ENCODE measurements at places on chromosomes 16 and 17.

DNA sequence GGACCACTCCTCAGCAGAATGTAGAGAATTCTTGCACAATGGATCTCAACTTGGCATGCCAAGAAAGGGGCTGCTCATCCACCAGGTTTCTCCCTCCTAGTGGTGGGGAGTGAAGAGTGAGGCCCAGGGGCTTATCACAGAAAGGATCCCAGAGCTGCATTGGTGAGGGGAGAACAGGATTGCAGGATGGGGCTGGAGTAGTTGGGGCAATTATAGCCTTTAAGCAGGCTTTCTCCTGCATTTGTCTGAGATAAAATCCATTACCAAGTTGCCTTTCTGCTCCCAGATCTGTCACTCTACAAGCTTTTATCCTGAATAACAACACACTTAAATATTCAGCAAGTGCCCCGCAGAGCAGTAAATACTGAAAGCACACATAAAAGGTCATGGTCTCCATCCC is 130.8 kb upstream of the CES5A start:
- DNase-seq: no peak

DNA sequence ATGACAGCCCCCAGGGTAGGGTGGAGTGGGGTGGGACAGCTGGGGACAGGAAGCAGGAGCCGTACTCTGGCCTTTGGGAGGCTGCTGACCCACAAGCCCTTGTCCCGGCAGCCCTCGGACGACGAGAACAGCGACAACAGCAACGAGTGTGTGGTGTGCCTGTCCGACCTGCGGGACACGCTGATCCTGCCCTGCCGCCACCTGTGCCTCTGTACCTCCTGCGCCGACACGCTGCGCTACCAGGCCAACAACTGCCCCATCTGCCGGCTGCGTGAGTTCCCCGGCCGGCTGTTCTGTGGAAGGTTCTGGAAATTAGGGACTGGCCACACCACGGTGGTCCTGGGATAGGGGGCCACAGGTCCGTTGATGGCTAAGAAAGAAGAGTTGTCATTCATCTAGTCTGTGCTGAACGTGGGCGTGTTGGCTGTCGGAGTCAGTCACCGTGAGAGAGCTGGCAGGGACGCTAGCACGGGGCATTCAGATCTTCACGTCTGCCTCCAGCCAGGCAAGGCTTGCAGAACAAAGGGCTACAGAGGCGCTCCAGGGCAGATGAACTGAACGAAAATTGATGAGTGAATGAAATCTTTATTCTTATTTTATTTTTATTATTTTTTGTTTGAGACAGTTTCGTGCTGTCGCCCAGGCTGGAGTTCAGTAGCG is 19.8 kb upstream of the NUDT16L1 start:
- no peak for DNase-seq

- DNase-seq: no peak
These were observed 482 bp upstream of the SSH2 start for GRCh38 chr17:29930409-29931010.

- DNase-seq: no peak
These were observed 191.8 kb upstream of the HSBP1 start for GRCh38 chr16:83615953-83616350.

- no peak for DNase-seq
These were observed 7.3 kb upstream of the BLMH start for GRCh38 chr17:30299000-30299399.

DNA sequence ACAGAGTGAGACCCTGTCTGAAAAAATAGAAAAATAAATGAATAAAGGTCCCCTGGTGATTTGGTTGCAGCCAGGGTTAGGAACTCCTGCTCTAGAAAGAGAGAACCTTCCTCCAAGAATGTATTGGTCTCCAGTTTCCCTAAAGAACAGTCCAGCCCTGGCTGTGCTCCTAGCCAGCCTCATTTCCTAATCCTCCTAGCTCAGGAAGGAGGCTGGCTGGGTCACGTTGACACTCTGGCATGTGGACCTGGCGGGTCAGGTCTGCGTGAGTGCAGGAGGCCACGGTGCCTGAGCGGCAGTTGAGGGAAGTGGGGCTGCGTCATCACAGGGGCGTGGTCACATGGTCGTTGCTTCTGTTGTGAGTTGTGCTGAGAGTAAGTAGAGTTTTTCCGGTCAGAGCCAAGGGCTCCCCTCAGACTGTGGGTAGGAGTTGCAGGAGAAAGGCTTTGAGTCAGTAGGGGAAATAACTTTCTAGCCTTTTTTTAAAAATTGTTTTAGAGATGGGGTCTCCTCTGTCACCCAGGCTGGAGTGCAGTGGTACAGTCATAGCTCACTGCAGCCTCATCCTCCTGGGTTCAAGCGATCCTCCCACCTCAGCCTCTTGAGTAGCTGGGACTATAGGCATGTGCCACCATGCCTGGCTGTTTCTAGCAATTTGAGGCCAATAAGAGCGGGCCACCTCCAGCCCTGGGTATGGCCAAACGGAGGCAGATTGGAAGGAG is 194.0 kb upstream of the CIBAR2 start:
- DNase-seq: peak; percentile 49

DNA sequence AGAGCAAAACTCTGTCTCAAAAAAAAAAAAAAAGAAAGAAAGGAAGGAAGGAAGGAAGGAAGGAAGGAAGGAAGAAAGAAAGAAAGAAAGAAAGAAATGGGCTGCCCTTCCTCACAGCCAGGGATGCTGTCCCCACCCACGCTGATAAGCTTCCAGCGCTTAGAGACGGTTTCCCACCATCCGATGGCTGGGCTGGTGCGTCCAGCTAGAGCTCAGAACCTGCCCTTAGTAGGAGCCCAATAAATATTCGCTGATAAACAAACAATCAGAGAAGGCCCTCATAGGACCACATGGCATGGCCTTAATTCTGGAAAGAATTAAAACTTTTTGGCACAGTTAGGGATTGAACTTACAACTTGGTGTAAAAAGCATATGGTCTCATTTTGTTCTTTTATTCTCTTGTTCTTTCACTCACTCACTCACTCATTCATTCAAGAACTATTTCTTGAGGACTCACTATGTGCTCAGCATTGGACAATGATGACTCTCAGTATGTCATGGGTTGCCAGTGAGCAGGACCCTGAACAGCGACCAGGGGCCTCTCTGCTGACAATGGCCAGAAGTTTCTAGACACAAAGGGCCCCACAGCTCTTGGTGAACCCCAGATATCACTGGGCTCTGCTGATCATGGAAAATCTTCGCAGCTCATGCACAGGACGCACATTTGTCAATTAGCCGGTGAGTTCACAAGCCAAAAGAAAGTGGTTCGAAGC is 32.5 kb upstream of the TNRC6C start:
- no peak for DNase-seq

Data from stimulated activated CD8-positive, alpha-beta memory T cell treated with anti-CD3 and anti-CD28 coated beads, Interleukin-7, amount 100 ng/mL, for 1 hour (primary cell).